Activated CD4-positive, CD25-positive, alpha-beta regulatory T cell (primary cell): ENCODE measurements at places on chromosomes 13 and 19.

- DNase-seq = no peak
Measured at GRCh38 chr19:10191347-10191746, 3.4 kb downstream of the DNMT1 start.

- DNase-seq = no peak
Measured at GRCh38 chr13:76663592-76664335, 222.4 kb downstream of the KCTD12 start.

GRCh38 chr19:679418-680286 is 3.5 kb downstream of the FSTL3 start:
- no peak for DNase-seq

DNA sequence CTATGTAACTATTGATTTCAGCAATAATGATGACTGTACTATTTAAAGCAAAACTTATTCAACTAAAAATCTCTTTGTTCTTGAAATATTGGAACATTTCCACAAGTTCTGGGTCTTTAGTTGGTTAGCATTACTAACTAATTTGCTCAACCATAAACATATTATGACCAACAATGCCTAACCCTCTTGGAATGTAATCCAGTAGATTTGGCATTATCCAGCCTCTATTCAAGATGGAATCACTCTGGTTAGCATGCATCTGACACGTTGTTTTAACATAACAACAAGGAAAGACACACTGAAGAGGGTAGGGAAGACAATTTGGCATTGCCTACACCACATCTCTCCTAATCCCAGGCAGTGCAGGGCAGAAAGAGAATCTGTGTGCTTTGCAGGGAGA is 941.3 kb upstream of the PCDH20 start:
- DNase-seq = no peak

DNA sequence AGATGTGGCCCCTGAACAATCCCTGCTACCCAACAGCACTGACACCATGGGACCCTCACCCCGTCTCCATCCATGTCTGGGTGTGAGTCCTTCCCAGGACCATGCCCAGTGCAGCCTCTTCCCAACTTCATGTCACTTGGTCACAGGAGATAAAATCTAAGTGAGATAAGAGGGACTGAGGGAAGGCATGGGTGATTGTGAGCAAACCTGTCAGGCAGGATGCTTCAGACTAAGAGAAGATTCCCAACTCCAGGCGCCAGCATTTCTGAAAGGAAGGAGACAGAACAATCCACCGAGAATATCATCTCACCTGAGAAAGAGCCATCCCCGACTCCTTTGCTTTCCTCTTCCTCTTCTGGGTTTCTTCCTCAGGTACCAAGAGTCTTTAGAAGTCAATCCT is 7.5 kb downstream of the ZNF320 start:
- no peak for DNase-seq

DNA sequence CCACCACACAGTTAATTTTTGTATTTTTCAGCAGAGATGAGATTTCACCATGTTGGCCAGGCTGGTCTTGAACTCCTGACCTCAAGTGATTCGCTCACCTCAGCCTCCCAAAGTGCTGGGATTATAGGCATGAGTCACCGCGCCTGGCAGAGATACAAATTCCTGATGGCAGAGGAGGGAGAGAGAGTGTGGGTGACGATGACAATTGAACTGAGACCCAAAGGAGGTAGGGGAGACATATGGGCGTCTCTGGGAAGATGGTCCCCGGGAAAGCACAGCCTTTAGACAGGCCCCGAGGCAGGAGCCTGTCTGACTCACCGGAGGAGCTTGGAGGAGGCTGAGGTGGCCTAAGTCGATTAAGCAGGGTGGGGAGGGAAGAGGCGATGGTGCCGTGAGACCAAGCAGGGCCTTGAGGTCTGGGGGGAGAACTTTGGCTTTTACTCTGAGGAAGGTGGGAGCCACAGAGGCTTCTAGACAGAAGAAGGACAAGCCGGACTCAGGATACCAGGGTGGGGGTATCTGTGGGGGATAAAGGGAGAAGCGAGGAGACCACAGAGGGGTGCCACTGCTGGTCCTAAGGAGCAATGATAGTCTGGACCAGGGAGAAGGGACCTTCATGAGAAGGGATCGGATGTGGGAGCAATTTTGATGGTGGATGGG is 38.2 kb downstream of the ARRDC2 start:
- no peak for DNase-seq

GRCh38 chr13:46468570-46469463 is 81.8 kb upstream of the RUBCNL start:
- no peak for DNase-seq

DNA sequence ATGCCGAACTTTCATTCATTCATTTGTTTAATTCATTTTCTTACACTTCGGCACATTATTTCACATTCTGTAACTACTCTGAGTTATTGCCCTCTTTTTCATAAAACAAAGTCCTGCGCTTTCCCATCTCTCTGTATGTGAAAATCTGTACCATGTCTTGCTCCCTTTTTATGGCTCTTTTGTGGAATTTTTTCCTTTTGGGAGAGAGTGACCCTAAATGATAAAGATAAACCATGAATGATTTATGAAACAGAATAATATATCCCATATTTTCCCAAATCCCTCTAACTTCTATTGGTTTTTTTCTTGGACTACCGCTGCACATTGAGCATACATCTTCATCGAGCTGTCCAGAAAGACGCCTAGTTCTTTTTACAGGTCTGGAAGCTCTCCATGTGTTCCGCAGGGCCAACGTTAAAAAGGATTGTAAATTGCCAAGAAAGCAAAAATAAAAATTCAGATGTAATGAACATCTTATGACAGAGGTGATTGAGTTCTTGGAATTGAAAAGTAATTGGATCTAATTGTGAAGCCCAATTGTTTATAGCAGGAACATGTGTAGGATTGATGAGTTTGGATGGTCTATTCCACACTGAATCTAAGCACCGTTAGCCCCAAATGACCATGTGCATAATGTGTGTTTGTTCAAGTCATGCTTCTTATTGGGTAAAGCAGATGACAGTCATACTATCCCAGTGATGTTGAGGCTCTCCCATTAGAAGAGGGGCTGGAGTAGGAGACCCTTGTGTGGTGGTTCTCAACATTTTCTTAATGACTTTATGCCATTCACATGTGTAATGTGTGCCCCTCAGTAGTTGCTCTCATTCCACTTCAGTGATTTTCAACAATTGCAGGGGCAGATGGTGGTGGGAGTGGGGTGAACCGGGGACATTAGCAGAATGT is 378.9 kb downstream of the DLEU7 start:
- no peak for DNase-seq

DNA sequence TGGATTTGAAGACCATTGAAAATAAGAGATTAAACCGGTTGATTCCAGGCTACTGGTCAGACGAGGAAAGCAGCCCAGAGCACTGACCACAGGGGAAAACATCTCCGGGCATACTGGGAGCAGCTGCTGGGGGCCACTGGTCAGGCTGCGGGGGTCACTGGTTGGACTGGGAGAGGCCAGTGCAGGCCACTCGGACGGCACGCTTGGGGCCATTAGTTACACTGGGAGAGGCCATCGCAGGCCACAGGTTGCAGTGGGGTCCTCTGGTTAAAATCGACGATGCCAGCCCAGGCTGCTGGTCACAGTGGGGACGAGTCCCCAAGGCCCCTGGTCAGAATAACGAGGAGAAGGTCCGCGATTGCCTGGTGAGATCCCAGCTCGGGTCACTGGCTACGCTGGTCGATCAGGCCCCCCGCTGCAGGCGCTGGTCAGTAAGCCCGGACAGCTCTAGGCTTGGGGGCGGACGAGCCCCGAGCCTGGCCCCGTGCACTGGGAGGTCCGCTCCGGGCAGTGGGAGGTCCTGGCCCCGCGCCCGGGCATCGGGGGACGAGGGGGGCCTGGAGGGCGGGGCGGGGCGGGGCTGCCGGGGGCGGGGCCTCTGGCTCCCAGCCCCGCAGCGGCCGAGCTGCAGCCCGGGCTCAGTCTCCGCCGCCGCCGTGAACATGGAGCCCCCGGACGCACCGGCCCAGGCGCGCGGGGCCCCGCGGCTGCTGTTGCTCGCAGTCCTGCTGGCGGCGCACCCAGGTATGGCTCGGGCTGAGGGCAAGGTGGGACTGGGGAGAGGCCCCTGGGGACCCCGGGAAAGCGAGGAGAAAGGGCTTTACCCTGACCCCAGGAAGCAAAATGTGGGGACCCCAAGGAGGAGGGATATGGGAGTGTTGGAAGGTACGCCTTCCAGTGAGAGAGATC is at the start of gene BCAM:
BCAM (plus strand) TSS at position 641 of the 909 bp plus-strand sequence; CDS start at position 663, 22 bp downstream.
- no peak for DNase-seq

DNA sequence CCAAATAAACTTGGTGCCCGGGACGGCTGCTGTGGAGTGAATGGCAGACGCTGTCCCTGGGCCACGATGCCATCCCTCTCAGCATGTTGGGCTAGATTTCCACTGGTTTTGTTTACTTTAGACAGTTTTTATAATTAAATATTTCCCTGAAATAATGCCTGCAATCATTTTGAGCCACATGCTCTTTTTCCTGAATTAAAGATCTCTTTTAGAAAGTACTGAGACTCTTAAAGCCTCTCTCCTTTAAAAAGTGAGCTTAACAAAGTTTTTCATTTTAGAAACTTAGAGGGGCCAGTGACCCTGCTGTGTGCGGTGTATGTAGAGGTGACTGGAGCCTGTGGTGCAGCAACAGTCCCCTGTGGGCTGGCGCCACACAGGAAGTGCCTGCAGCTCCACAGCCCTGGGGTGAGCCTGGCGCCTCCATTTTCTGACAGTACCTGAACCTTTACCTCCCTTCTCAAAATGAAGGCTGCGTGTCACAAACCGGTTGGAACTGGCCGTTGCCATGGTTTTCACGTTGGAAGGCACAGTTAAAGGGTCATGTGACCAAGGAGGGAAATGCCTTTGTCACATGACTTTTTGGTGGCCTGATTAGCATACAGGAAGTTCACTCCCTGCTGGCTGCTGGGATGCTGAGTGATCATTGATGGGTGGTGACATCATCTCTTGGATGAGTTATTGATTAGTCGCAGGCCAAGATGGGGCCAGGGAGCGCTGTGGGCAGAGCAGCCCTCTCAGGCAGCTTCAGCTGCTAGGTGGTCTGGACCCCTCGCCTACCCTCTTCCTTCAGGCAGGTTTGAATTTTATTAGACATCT is 26.3 kb downstream of the TSSK6 start:
- DNase-seq = peak; percentile 83

DNA sequence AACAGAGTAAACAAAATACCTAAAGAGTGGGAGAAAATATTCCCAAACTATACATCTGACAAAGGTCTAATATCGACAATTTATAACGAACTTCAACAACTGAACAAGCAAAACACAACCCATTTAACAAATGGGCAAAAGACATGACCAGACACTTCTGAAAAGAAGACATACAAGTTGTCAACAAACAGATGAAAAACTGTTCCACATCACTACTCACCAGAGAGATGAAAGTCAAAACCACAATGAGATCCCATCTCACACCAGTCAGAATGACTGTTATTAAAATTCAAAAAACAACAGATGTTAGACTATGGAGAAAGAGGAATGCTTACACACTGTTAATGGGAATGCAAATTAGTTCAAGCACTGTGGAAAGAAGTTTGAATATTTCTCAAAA is 233.8 kb upstream of the EDNRB start:
- no peak for DNase-seq

GRCh38 chr13:72168126-72168855 is 301.3 kb upstream of the DACH1 start:
- DNase-seq = no peak

DNA sequence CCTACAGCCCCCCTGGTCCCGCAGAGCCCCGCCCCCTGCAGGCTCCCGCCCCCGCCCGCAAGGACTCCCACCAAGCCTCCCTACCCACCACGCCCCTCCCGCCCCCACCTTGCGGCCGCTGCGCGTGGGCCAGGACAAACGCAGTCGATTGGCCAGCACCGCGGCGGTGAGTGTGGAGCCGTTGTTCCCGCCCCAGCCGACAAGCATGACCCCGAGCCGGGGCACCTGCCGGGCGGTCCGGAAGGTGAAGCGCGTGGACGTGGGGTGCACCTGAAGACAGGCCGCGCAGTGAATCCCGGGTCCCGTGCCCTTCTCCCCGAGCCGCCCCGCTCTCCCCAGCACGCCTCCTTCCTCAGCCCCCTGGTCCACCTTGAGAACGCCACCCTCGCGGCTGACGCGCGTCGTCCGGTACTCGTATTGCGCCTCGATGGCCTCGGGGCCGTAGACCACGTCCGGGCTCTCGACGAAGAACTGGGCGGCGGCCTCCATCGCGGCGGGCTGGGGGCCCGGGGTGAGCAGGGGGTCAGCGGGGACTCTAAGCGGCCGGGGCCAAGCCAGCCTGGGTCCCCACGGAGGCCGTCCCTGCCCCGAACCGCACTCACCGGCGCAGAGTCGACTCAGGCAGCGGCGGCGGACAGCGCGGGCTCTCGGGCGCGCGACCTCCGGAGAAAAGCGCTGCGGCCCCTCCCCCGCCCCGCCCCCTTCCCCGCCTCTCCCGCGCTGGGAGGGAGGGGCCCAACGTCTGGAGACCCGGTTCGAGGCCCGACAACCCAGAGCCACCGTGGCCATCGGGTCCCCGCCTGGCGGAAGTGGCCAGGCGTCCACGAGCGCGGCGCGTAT is at the start of gene ISYNA1:
ISYNA1 (minus strand) TSS at position 643 of the 840 bp plus-strand sequence; CDS start at position 489, 154 bp downstream.
- DNase-seq = peak; percentile 27

- DNase-seq = no peak
Measured at GRCh38 chr13:23763318-23763717, 125.9 kb downstream of the MIPEP start.

DNA sequence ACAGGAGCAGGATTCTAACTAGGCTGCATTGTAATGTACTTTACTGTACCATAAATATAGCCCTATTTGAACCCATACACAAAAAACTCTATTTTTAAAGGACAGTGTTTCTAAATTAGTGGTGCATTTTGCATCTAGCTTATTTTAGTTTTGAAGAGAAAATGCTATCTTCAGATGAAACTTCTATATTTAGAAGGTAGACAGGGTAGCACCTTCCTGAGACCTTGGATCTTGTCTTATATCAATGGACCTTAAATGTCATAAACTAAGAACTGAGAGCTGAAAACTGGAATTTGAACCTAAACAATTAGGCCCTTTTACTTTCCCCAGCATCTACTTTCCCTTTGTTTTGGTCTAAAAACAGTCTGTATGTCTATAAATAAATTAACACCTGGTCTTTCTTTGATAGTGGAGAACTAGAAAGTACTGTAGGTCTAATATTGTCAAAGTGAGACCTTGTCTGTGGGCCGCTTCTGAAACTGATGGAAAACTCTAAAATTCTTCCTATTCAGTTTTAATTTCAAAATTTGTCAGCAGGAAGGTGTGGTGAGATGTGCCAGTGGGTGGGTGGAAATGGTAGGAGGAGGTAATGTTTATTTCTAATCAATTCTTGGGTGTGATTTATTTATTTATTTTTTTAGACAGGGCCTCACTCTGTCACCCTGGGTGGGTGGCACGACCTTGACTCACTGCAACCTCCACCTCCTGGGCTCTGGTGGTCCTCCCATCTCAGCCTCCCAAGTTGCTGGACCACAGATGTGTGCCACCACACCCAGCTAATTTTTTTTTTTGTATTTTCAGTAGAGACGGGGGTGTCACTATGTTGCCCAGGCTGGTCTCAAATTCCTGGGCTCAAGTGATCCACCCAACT is 10.1 kb downstream of the COG3 start:
- DNase-seq = no peak

- no peak for DNase-seq
Measured at GRCh38 chr13:63011996-63012395, 1596.3 kb upstream of the PCDH20 start.

- no peak for DNase-seq
Measured at GRCh38 chr19:49554701-49555181, 25.6 kb downstream of the NOSIP start.
